ENCODE measurements at places on chromosomes 5 and 9.

DNA sequence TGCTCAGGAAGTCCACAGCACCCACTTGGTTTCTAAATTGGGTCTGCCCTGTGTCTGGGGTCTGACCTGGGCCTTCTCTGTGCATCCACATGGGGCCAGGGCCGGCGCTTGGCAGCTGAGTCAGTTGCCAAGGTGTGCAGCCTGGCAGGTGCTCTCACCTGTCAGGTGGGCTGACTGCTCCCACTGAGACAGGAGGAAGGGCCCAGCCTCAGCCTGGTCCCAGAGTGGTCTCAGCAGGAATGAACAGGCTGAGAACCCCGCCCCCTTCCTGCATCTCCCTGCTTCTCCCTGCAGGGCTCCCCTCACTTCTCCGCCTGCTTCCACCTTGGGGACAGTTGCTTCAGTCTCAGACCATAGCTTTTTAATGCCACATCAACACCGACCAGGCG is 60.5 kb downstream of the BARX1 start:
- no peak for DNase-seq

- DNase-seq = no peak
These were observed 96.2 kb downstream of the ADRB2 start for GRCh38 chr5:148922606-148923005.

- DNase-seq = no peak
These were observed 90.8 kb downstream of the EHMT1 start for GRCh38 chr9:137709411-137710101.

- no peak for DNase-seq
These were observed 467.8 kb downstream of the ZNF608 start for GRCh38 chr5:124278636-124279035.

GRCh38 chr5:120239086-120239485 is 225.0 kb upstream of the PRR16 start:
- DNase-seq = no peak

GRCh38 chr5:173515526-173515925 is 100.9 kb downstream of the BOD1 start:
- no peak for DNase-seq

DNA sequence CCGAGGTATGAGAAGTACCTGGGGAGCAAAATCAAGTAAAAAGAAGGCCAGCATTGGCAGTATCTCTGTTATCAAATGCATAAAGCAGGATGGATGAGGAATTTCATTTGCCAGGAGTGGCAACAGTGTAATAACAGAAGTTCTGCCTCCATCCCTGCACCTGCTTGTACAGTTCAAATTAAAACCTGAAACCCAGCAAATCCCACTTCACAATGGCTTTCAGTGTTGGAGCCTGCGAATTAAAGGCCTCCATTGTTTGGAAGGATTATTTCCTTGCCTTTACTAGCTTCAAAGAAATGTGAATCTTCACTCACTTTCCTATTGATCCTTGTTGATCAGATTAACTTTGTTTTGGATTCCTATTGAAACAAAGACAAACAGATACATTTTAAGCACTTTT is 31.5 kb upstream of the IRX1 start:
- DNase-seq = no peak

DNA sequence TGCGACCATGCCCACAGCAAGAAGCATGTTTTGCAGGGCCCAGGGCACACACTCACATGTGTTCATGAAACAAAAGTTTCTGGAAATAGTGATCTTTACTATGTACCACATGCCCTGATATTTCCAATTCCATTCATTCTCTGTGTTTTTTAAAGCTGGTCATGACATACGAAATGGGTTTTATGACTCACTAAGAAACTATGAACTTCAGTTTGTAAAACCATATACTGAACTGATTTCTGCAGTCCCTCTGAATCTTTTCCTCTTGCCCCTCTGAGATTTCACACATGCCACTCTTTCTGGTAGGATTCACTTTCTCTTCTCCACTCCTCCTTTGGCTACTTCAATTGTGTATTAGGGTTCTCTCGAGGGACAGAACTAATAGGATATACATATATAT is 416.1 kb upstream of the TRPC7 start:
- DNase-seq = no peak

DNA sequence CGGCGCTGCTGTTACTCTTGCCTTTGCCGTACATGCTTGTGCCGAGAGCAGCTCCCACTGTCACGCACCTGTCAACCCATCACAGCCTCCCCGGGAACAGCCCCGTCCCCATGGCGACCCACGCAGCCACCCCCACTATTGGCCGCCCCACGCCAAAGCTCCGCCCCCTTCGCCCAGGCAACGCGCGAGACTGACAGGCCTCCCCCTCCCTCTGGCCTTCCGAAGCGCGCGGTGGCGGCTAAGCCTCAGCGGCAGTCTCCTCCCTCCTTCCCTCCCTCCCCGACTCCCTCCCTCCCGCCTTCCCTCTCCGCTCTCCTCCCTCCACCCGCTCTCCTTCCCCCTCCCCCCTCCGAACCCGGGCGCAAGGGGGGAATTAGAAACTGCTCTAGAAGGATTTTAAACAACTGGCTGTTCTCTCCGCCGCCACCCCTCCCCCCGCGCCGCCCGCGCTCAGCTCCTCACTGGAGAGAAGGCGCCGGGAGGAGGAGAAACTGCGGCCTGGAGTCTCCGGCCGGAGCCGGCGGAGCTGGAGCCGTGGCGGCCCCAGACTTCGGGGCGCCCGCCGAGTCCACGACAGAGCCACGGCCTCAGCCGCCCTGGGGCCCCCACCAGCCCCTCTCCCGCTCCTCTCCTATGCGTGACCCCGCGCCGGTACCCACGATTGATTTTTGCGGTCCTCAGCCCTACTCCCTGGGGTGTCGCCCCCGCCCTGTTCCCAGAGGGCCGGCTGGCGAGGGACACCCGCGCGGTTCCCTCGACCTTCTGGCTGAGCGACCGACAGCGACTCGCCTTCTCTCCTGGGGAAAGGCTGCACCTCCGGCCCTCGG is at the start of gene SSBP2:
Gene SSBP2 (minus strand): TSS at position 89 of the 827 bp plus-strand sequence. CDS start 55 bp downstream, at position 34.
- DNase-seq = peak; percentile 95

GRCh38 chr9:7879551-7880245 is 80.1 kb upstream of the DMAC1 start:
- peak; percentile 0 for DNase-seq

DNA sequence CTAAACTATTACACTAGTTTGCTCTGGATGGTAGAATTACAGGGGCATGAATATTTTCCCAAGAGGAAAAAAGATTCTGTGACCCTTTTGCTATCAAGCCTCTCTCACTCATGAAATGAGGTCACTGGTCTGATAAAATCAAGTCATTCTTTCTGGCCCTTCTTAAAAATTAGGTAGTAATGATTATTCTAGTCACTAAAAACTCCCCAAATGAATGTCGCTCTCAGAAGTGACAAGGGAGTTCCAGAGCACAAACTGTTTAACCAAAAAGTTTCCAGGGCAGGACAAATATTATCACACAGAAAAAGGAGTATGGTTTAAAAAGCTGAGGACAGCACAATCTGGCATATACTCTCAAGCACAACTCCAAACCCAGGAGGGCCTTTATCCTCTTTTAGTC is 12.5 kb downstream of the ERMP1 start:
- no peak for DNase-seq

GRCh38 chr5:150448952-150449516 is 505 bp downstream of the RPS14 start:
- DNase-seq = no peak

DNA sequence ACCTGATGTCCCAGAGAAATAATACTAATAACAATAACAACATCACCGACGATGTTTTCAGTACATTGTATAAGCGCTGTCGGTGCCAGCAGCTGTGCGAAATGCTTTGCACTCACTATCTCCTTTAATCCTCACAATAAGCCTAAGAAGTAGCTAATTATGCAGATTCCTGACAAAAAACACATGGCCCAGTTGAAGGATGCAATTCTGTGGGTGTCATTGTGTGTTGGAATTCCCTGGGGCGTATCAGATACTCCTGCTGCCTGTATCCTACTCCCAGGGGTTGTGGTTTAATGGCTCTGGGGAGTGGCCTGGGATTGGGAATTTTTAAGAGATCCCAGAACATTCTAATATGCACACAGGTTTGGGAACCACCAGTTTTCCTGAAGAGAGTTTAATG is 154.0 kb downstream of the RGS3 start:
- no peak for DNase-seq

GRCh38 chr5:54357408-54358058 is 47.2 kb upstream of the ARL15 start:
- DNase-seq = no peak

DNA sequence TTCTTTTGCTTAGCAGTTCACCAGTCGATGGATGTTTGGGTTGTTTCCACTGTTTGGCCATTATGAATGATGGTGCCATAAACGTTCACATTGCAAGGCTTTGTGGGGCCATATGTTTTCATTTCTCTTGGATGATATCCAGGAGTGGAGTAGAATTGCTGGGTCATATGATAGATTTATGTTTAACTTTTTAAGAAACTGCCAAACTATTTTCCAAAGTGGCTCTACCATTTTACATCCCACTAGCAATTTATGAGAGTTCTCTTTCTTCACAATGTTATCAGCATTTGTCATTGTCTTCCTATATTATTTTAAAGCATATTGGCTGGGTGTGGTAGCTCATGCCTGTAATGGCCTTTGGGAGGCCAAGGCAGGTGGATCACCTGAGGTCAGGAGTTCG is 5.2 kb downstream of the GPR107 start:
- DNase-seq = no peak

DNA sequence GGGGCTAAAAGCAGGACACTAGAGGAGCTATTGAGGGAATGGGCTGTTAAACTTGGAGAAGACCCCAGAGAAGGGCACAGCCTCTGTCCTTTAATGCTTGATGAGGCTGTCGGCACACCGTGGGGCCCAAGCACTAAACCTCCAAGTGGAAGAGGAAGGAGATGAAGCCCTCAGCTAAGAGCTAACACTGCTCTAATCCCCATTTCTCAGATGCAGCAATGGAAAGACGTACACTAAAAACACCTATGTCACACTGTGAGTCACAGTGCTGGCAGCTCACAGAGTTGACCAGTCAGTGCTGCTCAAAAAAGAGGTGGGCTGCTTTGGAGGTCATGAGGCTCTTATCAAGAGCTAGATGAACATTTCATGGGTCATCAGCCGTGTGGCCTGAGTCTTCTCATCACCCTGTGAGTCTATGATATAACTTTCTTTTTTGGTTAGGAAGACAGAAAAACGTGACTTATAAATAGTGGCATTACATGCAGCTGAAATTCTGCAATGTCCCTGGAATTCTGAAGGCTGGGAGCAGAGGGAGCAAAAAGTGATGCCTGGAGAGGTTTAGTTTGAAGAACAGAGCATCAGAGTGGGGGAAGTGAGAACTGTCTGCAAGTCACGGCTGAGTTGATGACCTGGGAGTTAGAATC is 21.5 kb downstream of the TNFSF8 start:
- DNase-seq = no peak

GRCh38 chr5:179900711-179901110 is 7.0 kb downstream of the TBC1D9B start:
- DNase-seq = no peak

- DNase-seq = no peak
These were observed 53.5 kb upstream of the ABL1 start for GRCh38 chr9:130781569-130781968.

DNA sequence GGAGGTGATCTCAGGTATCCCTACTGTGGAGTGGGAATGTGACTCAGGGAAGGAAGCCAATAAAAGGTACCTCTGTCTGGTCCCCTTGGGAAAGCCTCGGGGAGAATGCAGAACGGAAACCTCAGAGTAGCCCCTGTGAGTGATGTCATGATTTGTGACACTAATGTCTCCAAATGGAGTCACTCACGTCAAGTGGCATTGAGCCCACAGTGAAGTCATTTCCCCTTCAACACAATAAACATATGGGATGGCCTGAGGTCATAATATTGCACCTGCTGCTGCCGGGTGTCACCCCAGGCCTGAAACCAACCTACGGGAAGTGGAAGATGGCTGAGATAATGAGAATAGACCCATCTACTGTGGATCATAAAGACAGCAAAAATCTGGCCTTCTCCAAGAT is 75.9 kb upstream of the GOLM1 start:
- DNase-seq = no peak

GRCh38 chr5:58312299-58312698 is 147.6 kb downstream of the PLK2 start:
- DNase-seq = no peak

GRCh38 chr9:136847088-136847825 is 2.0 kb upstream of the PHPT1 start:
- DNase-seq = peak; percentile 29

- no peak for DNase-seq
These were observed 176.9 kb downstream of the EBF1 start for GRCh38 chr5:158922816-158923215.

- no peak for DNase-seq
These were observed 50.4 kb downstream of the ZNF354C start for GRCh38 chr5:179110528-179110927.

DNA sequence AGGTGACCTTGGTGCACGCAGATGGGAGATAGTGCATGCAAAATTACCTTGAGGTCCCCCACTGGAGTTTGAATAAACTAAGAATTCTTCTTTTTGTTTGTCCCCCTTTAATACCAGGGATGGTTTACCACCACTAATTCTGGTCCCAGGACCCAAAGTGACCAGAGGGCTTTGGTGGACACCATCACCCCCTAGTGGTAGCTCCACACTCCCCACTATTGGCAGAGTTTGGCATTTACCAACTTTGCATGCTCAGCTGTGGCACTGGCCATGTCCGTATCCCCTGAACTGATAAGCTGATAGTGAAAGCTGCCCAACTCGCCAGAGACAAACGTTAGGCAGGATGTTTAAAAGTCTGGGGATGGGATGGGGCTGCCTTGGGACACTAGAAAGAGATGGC is 3.3 kb downstream of the ASTN2 start:
- no peak for DNase-seq

GRCh38 chr5:166127766-166128570 is 2163.5 kb upstream of the WWC1 start:
- DNase-seq = no peak

DNA sequence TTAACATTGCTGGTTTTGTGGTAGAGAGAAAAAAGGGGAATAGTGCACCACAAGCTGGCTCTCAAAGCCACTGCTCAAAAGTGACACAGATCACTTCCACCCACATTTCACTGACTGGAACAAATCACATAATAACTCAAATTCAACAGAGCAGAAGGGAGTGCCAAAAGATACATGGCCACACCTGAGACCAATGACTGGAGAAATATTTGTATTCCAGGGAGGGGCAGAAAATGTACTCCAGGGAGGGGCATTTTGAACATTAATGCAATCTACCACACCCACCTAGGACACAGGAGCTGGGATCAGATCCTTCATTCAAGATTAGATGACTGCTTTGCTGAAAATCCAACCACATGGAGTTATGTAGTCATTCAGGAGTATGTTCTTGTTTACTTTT is 44.8 kb upstream of the ALDOB start:
- no peak for DNase-seq

DNA sequence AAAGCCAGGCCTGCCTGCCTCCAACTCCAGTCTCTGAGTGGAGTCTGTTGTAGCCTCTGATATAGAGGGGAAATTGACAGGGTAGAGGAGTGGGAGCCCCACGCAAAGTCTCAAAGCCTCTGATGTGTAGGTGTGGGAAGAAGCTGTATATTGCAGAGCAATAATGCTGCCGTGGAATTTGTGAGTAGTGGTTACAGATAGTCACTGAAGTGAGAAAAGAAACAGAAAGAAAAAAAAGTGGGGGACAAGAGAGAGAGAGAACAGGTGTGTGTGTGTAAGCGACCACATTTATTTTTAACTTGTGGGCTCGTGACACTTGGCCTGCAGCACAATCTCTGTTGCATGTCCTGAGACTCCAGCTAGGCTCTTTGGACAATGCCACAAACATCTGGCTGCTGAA is 227.8 kb downstream of the NSG2 start:
- no peak for DNase-seq
